ENCODE measurements at places on chromosomes 5 and 9. TPM values are rescaled to one million over a fixed set of nuclear protein-coding genes. Genes with fewer than 3 reads are reported as not detected.

DNA sequence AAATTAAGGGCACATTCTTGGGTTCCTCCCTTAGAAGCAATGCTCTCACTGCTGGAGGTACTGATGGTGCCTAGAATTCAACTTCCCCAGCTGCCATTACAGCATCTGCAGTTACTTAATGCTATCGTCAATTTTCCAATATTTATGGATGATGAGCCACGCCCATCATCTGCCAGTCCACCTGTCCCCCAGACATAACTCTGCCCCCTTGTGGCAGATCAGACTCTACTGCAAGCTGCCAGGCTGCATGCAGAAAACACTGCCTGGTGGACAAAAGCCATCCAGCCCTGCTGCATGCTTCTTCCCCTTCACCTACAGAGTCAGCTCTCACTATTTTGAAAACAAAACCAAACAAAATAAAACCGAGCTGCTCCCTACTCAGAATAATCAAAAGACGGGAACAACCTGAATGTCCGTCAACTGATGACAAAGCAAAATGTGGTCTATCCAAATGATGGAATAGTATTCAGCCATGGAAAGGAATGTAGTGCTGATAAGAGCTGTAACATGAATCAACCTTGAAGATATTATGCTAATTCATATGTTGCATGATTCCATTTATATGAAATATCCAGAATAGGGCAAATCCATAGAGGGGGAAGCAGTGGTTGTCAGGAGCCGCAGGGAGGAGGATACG, 66.4 kb downstream of the RETREG1 start:
- DNase-seq, result no peak

DNA sequence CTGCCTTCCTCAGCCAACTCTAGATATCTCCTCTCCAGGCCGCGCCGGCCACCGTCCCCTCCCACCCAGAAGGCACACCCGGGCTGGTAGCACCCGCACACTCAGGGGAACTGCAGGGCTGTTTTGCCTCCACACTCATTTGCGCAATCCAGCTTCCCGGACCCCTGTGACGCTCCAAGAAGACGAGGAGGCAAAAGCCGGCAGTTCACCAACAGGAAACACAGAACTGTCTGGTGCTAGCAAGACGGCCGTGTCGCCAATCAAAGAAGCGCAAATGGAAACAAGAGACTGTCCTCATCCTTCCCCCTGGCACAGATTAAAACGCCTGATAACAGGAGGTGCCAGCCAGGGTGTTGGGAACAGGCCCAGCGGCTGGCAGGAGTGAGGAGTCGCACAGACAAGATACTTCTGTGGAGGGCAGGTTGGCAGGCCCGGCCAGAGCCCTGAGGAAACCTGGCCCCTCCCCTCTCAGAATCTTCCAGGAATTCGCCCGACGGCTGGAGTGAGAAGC, 7.8 kb downstream of the AGPAT2 start:
- peak; percentile 80 for DNase-seq

DNA sequence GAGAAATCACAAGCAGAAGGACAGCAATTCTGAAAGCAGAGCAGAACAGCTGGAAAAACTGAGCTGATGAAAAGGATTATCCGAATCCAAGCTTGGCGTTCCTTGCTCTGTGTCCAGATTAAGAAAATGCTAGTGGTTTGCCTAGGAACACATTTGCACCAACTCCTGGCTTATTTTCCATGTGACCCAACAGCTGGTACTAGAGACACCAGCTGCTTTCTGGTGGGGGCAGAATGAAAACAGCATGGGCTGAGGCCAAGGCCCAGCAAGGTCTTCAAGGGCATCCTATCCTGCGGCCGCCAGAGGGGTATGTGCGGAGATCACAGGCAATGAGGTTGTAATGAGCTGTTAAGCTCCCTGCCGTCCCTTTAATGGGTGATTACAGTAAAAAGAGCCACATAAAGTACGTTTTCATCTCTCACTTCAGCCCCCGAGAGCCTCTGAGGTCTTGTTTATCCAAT, 131.5 kb downstream of the DOCK8 start:
- no peak for DNase-seq

- no peak for DNase-seq
These were observed 465.5 kb downstream of the DNAH5 start for GRCh38 chr5:13478831-13479465.

- DNase-seq, result no peak
These were observed 89.2 kb upstream of the PTCH1 start for GRCh38 chr9:95605816-95606488.

GRCh38 chr5:97627272-97627671, 444.2 kb upstream of the RIOK2 start:
- no peak for DNase-seq

DNA sequence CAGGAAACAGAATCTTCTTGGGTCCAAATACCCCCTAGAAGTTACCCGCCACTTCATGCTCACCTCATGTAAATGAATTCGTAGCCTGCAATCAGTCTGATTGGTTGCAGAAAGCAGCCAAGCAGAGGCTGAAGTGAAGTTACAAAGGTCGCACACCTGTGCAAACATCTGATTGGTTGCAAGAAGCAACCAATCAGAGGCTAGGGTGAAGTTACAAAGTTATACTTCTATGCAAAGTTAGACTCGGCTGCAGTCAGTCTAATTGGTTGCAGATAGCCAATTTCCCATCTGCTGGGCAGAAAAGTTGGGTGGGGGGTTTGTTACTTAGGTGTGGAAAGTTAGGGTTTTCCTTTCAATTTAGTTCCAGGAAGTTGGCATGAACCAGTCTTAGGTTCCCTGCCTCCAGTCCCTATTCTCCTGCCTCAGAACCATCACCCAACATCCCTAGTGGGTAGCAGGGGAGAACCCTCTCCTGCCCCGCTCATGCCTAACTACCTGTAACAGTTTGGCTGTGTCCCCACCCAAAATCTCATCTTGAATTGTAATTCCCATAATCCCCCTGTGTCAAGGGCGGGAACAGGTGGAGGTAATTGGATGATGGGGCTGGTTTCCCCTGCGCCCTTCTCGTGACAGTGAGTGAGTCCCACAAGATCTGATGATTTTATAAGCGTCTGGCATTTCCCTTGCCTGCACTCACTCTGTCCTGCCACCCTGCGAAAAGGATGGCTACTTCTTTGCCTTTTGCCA, 1.2 kb upstream of the RUSC2 start:
- DNase-seq, result no peak

GRCh38 chr5:108266242-108266641, 115.7 kb downstream of the FBXL17 start:
- no peak for DNase-seq

GRCh38 chr5:194603-195209, 3.4 kb downstream of the LRRC14B start:
- no peak for DNase-seq

- DNase-seq, result no peak
These were observed 54.7 kb downstream of the SLC38A9 start for GRCh38 chr5:55657443-55657842.

DNA sequence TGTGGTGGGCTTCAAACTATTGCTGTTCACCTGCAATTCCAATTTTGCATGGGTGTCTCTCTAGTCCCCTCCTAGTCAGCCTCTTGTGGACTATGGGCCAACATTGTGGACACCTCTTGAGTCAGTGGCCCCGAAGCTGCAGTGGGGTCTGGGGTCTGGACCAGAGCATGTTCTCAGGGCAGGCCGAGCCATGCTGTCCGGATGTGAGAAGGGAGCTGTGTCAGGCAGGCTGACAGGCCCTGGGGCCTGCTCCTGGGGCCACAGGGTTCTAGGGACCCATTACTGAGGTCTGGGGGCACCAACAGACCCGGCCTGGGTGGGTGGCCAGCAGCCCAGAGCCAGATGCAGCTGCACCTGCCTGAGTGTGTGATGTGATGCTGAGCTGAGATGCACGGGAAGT, 16.5 kb upstream of the IRX4 start:
- DNase-seq, result no peak

DNA sequence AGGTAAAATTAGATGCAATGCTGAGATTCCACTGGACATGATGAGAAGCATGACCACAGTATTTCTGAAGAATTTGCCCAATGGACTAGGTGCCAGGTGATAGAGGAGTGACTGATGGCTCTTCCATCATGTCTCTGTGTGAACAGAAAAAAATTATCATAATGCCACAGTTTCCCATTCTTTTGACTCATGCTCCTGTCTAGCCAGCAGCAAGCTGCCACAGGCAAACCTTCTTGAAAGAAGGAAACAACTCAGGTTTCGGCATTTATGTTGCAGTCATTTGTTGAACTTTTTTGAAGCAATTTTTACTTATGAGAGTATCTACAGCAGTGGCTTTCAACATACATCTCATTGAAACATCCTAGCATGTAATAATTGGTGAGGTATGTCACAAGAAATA, 284.8 kb upstream of the CD180 start:
- DNase-seq, result no peak

- no peak for DNase-seq
These were observed 23.3 kb downstream of the CSF2 start for GRCh38 chr5:132096904-132097303.

GRCh38 chr9:17165764-17166163, 30.9 kb downstream of the CNTLN start:
- DNase-seq, result no peak

- DNase-seq, result no peak
These were observed 83.5 kb upstream of the PRR16 start for GRCh38 chr5:120380644-120381043.

DNA sequence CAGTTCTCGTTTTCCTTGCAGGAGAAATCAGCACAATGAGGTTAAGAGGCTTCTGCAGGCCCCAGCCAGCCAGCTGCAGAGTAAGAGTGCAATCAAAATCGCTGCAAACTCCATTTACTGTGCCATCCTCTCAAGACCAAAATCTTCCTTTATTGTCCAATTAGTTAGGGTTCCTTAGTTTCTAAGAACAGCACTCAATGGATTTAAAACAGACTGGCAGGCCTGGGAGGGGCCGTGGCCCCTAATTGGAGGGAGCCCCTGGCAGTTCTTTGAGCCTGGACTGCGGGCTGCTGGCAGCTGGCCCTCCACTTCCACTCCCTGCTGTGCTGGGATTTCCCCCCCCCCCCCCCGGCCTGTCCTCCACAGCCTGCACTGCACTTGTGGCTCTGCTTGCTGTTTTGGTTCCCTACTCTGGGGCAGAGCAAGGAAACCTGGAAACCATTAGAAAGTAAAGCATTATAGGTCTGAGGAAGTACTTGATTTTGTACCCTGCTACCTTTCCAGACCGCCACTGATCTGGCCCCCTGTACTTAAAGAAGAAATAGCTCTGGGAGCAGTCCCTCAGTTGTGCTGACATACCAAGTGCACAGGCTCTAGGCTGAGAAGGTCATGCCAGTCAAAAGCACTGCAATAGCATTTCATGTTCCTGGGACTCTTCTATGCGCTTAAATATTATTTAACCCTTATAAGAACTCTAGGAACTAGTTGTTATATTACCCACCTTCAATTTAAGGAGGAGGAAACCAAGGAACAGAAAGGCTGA, 129.0 kb downstream of the APBA1 start:
- DNase-seq, result no peak

DNA sequence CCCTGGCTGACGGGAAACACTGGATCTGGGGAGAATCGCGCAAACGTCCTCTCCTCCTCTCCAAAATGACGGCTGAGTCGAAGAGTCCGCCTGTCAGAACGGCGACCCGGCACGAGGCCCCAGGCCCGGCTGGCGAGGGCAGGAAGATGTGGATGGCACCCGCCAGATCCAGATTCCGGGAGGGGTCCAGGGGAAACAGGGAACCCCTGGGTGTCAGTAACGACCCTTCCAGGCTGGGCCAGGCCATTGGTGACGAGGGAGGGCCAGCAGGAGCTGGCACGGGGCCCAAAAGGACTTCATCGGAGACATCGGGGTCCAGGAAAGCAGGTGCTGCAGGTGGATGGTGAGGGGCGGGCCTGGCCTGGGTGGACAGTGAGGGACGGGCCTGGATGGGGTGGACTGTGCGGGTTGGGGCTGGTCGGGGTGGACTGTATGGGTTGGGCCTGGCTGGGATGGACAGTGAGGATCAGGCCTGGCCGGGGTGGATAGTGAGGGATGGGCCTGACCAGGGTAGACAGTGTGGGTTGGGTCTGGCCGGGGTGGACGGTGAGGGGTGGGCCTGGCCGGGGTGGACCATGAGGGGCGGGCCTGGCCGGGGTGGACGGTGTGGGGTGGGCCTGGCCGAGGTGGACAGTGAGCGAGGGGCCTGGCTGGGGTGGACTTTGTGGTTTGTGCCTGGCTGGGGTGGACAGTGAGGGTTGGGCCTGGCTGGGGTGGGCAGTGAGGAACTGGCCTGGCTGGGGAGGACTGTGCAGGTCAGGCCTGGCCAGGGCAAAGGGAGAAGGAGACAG, 14.0 kb downstream of the SLC6A3 start:
- no peak for DNase-seq

- no peak for DNase-seq
These were observed 223.4 kb upstream of the SLC24A2 start for GRCh38 chr9:20012232-20012631.

DNA sequence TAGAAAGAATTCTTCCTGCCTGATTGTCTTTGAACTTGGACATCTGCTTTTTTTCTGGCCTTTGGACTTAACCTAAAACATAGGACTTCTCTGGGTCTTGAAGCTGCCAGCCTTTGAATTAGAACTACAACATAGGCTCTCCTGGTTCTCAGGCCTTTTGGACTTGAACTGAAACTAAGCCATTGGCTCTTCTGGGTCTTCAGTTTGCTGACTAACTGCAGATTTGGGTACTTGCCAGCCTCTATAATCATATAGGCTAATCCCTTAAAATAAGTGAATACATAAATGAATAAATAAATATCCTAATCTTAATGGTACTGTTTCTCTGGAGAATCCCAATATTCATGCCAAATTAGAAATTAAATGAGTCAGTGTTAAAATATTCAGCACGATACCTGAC, 473.4 kb upstream of the PAPPA start:
- no peak for DNase-seq

- DNase-seq, result no peak
These were observed 199.2 kb upstream of the ANKRD55 start for GRCh38 chr5:56432321-56432720.

DNA sequence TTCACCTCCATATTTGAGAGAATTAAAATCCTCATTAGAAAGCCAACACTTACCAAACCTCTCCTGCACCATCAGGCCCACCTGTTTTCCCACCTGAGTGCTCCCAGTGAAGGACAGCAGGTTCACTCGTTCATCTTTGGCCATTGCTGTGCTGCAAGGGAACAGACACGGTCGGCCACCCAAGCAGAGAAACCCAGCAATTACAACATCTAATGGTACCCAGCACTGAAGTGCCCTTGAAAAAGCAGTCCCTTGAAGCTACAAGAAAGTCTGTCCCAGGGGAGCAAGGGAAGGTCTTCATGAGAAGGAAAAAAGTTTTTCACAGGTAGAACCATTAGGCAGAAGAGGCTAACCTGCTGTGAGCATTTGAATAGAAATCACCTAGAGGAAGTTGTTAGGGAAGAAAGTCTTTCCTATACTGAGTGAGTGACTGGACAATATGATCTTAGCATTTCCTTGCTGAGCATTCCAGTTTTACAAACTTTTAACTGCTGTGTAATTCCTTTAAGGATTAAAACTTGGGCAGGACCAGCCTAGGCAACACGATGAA, 26.7 kb downstream of the ALDH7A1 start:
- no peak for DNase-seq

SLC46A2 gene
- not detected for total RNA-seq

IL4 gene
- total RNA-seq, result not detected

DIPK1B gene
- total RNA-seq, result 23.2 TPM

INSYN2B gene
- 1.1 TPM for total RNA-seq

CCNJL gene
- total RNA-seq, result 5.5 TPM

PPP3R2 gene
- total RNA-seq, result not detected

LMNB1 gene
- total RNA-seq, result 6.2 TPM

WDR38 gene
- total RNA-seq, result not detected

IFNK gene
- total RNA-seq, result not detected

TNFSF8 gene
- 0.91 TPM for total RNA-seq

OR13C9 gene
- total RNA-seq, result not detected

CYLC2 gene
- not detected for total RNA-seq

FAM221B gene
- total RNA-seq, result not detected

MLANA gene
- not detected for total RNA-seq

ENHO gene
- total RNA-seq, result 0.60 TPM

Data from left cardiac atrium (tissue), 4 donors.